ENCODE measurements at places on chromosomes 2 and 18.

- no peak for DNase-seq
Observed at GRCh38 chr2:231041061-231041689, 3.9 kb downstream of the C2orf72 start.

DNA sequence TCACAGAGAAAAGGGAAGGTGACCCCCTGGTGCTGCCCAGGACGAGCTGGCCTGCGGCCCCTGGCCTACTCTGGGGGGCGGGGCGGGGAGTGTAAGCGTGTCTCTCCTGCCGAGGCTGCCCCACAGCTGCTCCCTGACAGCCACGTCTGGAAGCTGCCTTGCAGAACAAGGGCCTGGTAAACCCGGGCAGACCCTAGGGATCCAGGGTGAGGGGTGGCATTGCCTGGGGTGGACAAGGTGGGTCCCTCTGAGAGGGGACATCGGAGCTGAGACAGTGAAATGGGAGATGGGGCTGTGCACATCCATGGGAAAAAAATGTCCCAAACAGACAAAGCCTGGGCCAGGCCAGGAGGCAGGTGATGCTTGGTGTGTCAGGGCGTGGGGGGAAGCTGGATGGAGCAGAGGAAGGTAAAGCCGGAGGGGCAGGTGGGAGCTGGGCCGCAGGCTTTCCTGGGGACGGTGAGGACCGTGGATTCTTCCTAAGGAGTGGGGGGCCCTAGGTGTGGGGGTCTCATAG lies 66.0 kb upstream of the HDAC4 start:
- DNase-seq = no peak

GRCh38 chr2:202842690-202843089 lies 28.9 kb downstream of the ICA1L start:
- DNase-seq = no peak

DNA sequence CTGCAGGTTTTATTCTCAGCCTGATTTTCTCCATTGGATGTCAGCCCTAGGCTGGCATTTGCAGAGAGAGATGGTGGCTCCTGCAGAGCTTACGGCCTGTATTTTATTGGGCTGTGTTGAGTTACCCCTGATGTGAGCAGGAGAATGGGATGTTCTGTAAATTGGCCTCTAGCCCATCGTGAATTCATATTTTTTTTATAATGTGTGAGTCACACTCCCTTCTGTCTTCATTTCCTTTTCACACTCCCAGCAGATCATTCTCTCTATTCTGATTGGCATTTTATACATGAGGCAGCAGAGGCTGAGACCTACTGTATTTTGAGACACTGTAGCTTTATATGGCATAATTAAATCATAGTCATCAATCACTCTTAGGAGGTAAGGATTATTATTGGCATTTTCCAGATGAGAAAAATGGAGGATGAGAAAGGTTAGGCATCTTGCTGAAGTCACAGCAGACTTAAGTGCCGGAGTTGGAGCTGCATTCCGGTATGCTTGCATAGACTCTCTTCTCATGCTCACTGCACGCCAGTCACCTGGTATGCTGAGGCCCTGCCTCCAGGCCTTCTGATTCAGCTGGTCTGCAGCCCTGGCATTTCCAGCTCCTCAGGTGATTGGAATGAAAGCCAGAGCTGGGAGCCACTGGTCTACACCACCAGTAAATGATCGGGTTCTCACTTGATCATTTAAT lies 142.4 kb downstream of the NEDD4L start:
- DNase-seq = no peak

DNA sequence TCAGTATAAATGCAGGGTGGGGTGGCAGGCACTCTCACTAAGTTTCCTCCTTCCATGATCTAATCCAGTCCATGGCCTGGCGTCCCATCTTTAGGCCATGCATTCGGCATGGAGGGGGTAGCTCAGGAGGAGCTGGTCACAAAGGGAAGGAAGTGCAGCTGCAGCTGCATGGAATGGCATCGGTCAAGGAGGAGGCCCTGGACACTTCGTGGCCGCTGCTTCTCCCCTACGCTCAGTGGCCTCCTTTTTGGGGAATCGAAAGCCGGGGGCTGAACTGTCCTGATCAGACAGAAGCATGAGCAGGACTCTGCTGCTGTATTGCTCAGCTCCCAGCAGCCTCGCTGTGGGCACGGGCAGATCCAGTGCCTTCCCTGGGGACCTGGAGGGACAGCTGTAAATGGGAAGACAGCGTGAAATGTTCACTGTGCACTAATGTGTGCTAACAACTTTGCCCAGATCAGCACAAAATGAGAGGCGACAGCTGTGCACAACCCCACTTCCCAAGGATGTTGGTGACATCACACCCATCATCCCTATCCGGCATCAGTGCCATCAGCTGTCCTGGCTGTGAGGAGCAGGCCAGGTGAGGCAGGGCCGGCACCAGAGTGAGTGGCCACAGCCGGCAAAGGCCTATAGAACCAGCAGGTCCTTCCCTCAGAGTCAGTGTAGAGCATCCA lies 520.1 kb upstream of the RAB6C start:
- no peak for DNase-seq

GRCh38 chr2:231987124-231987727 lies 25.7 kb downstream of the DIS3L2 start:
- DNase-seq = no peak

DNA sequence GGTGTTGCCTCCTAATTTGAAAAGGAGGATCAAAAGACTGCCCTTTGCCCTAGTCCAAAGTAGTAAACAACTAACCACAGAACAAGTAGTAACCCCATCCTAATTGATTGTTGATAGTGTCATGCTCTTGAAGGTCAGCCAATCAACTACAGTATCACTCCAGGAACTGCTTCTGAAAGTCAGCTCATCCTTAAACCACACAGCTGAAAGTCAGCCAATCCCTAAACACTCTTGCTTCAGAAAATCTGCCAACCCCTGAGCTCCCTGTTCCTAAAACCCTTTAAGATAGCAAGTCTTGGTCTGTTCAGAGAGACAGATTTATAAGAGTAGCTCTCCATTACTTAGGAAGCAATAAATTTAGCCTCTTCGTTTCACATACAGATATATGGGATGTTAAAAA lies 51.6 kb upstream of the CPO start:
- DNase-seq = no peak

- no peak for DNase-seq
Observed at GRCh38 chr2:54416166-54416813, 39.8 kb upstream of the SPTBN1 start.

DNA sequence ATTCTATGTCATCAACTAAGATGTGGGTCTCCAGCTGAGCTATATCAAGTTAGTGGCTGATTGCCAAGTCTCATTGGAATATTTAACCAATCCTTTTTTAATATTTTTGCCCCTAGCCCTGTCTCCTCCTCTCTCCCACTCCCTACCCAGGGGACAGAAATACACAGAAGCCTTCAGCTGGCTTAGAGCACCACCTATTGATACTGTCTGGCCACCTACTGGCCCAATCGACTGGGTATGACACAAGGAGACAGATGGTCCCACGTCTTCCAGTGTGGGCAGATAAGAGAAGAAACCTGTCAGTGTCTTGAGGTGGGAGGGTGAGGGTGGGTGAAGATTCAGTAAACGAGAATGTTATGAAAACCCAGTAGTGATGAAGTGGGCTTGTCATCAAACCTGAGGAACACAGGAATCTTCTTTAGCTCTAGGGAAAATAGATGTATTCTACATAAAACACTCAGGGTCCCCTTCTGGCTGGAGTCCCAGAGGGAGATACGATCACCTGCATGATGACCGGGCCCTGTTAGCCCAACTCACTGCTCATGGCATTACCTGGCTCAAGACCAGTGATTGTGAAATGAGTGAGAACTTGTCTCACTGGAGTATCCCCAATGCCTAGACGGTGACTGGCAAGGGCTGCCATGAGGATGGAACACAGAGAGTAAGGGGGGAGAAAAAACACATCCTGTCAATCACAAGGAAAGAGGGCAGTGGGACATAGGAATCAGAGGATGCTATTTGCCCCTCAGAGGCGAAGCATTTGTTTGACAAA lies 26.7 kb downstream of the POLR1A start:
- no peak for DNase-seq

DNA sequence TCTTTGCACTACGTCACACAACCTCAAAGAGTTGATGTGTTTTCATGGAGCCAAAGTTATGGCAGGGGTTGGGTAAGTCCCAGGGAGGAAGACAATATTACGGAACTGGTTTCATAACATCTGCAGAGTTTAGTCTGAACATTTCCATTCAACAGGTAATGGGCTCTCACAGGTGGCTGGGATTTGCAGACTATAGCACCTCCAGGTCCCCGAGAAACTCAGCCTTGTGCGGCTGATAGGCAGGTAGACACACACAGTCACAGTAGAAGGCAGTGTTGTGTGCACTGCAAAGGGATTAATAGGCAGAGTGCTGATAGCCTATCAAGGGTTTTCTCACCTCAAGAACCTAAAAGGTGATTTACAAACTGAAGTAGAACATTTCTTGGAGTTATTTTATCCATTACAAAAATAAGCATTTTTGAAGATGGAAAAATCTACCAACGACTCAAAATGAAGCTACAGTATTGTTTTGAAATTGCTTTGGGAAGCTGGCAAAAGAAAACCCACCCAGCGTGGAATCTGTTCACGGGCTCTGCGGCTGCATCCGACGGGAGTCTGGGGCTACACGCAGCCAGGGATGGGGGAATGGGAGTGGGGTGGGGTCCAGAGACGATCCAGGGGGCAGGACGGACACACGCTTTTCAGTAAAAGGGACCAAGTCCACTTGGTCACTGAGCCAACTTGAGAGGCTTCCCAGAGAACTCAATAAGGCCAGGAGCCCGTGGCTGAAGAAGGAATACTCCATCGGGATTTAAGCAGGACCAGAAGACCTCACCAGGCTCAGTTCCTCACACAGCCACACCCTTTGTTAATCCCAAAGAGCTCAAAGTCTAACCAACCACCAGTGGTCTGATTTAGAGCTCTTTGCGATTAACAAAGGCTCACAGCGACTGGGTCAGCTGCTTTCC lies 82.9 kb downstream of the CHRNA1 start:
- no peak for DNase-seq

GRCh38 chr2:233385489-233386044 lies 31.3 kb downstream of the DGKD start:
- DNase-seq = no peak

DNA sequence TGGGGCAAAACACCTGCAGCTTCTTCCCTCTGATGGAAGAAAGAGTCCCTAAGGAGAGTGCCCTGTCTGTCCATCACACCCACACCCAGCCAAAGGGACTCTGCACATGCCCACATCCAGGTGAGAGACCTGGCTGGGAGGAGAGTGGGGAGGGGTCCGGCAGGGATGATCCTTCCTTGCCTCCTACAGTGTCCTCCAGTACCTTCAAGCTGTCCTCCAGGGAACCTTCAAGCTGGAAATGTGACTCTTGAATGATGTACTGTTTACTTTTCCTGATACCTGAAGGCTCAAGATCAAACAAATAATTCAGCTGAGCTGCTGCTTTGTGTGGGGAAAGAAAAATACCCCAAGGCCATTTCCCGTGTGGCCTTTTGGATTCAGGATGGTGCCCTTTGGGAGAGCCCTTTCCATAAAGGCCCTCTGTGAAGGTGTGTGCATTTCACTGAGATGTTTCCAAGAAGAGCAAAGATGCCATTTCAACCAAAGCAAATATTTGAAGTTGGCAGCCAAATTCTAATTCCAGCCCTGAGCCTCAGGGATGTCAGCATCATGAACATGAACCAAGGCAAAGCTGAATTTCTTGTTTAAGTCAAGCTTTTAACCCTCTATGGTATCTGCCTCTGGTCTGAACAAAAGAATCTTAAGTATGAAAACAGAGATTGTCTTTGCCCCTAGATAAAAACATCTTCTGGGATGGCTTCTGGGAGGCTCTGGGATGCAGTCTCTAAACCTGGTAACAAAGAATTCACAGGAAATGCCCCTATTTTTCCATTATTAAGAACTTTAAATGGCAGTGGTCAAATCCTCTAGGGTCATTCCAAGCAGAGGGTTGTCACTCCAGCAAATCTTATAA lies 11.1 kb downstream of the EVA1A start:
- DNase-seq = no peak

DNA sequence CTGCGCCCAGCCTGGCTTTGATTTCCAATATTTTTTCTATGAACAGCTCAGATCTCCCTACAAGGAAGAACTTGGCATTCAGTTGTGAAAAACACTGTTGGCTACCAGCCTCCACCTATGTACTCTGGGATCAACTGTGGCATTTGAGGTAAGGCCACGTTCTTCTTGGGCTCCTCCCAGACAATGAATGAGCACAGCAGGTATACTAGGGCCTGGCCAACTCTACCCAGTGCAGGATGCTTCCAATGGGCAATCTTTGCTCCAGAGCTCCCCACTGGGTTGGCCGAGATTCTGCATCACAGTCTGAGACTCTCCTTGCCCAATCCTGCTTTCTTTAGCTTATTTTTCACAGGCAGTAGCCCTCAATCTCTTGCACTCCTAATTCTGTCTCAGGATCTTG lies 75.9 kb downstream of the TMEM131 start:
- no peak for DNase-seq

- DNase-seq = no peak
Observed at GRCh38 chr18:28729321-28729720, 552.4 kb upstream of the CDH2 start.

GRCh38 chr18:63511285-63511684 lies 30.9 kb upstream of the SERPINB12 start:
- DNase-seq = no peak

DNA sequence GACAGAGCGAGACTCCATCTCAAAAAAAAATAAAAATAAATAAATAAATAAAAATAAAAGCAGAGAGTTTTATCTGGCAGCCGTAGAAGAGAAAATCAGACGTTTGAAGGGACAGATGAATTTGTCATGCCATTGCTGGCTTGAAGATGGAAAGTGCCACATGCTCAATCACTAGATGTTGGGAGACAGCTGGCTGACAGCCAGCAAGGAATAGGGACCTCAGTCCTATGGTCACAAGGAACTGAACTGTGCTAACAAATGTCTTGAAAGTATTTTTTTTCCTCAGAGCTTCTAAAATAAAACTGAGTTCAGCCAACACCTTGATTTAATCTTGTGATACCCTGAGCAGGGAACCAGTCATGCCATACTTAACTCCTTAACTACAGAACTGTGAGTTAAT lies 65.4 kb downstream of the DTNA start:
- no peak for DNase-seq
